Hippocampal formation (tissue), 2 donors: ENCODE measurements at places on chromosomes 6 and 20.

DNA sequence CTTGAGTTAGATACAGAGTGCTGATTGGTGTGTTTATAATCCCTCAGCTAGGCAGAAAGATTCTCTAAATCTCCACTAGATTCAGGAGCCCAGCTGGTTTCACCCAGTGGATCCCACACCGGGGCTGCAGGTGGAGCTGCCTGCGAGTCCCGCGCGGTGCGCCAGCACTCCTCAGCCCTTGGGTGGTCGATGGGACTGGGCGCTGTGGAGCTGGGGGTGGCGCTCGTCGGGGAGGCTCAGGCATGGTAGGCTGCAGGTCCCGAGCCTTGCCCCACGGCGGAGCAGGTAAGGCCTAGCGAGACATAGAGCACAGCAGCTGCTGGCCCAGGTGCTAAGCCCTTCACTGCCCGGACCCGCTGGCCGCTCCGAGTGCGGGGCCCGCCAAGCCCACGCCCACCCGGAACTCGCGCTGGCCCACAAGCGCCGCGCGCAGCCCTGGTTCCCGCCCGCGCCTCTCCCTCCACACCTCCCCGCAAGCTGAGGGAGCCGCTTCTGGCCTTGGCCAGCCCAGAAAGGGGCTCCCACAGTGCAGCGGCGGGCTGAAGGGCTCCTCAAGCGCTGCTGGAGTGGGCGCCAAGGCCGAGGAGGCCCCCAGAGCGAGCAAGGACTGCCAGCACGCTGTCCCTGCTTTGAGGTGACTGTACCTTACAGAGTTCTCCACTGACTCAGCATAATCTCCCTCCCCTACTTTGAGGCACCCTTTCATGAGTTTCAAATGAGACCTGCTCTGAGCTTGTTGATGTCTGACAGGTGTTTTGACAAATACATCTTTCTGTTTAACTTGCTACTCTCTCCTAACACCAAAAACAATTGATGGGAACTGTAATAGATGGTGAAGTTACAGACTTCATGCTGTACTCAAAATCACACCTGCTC is 3.9 kb upstream of the SSR1 start:
- no peak for DNase-seq

GRCh38 chr6:124983383-124984083 is 21.3 kb downstream of the RNF217 start:
- DNase-seq: no peak

DNA sequence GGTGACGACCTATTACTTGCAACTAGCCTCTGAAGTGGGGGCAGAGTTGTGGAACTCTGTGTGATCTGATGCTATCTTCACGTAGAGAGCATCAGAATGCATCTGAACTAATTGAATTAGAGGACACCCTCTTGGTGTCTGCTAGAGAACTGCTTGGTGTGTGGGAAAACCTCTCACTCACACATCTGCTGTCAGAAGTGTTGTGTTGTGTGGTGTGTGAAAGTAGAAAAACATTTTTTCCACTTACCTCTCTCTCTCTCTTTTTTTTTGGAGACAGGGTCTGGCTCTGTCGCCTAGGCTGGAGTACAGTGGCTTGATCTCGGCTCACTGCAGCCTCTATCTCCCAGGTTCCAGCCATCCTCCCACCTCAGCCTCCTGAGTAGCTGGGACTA is 90.0 kb downstream of the CHMP4B start:
- no peak for DNase-seq

DNA sequence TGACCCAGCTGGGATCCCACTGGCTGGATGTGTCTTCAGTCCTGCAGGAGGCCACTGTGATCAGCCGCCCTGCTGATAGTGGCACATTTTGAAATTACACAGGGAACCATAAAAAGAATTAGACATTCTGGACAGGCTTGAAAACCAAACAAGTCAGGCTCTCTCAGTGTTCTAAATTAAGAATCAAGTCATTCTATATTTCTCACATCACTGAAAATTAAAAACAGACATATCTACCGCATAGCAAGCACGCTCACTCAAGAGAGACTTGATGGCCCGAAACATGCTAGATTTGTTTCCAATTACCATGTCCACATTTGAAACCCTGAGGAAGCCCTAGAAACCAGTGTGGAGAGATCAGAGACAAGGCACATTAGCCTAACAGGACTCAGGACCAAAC is 57.7 kb downstream of the NFATC2 start:
- DNase-seq: no peak

- no peak for DNase-seq
Observed at GRCh38 chr6:38404900-38405556, 234.7 kb downstream of the BTBD9 start.
